Stimulated activated CD8-positive, alpha-beta memory T cell treated with anti-CD3 and anti-CD28 coated beads, Interleukin-15, amount 100 ng/mL, for 4 hours (primary cell): ENCODE measurements at places on chromosomes 4 and X.

DNA sequence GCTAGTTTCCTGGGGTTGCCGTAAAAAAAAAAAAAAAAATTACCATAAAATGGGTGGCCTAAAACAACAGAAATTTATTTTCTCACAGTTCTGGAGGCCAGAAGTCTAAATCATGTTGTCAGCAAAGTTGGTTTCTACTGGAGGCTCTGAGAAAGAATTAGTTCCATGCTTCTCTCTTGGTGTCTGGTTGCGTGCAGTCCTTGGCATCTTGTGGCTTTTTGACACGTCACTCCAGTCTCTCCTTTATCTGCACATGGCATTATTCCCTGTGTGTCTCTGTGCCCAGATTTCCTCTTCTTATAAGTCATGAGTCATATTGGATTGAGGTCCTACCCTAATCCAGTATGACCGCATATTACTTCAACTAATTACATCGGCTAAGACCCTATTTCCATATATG, 38.7 kb downstream of the SPATA4 start:
- DNase-seq = no peak

DNA sequence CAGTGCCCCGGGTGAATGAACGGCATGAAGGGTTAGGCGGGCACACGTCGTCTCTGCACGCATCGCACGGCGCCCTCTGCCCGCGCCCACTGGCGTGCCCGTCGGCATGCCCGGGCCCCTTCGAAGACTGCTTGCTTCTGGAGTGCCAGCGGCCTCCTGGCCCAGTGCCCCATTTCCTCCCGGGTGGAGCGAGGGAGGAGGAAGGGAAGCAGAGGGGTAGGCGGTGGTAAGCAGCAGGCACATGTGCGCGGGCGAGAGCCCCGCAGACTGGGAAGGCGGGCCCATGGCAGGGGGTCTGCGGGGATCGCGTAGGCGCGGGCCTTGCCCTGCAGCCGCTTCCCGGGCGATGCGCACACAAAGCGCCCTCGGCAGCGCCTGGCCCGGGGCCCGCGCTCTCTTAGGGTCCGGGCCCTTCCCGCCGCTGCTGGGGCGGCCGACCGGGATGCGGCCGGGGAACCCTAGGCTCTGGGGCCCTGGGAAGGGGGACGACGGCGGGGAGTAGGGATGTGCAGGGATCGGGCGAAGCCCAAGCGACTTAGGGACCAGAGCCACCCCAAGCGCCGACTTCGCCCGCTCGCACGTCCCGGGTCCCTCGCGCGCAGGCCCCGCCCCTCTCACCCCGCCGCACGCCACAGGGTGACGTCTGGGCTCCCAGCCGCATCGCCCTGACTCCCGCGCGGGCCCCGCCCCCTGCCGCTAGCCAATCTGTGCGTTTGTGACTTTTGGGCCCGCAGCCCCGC, 866 bp upstream of the EMD start:
- DNase-seq = no peak

DNA sequence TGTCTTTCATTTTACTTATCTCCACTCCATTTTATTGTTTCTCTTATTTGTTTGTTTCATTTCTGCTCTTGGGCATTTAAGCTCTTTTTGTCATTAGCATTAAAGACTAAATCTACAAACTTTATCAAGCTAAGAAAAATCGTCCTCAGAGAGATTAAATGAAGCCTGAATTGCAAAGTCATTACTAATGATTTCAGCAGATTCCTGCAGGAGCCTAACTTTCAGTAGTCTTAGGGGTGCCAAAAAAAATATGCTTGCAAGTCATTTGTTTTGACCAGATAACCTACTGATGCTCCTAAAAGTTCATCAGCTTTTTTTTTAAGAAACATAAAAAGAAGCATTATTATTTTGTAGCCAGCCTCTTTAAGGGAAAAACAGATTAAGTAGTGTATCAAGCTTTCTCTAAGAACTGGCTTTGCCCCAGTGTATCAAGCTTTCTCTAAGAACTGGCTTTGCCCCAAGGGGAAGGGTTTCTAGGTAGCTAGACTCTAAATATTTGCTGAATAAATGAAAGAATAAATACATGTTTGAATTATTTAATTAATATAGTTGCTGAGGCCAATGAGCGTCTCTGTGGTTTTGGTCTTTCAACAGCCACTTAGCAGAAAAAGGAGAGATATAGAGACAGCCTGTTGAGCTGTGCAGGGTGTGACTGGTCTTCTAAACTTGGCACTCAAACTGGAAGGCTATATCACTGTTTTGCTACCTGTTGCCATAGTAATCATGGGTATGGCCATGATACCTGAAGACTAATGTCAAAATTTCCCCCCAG, 174.2 kb downstream of the BTC start:
- no peak for DNase-seq

GRCh38 chr4:119286377-119287002, 35.4 kb downstream of the FABP2 start:
- no peak for DNase-seq

- DNase-seq = peak; percentile 51
These were observed 1.1 kb downstream of the TMEM131L start for GRCh38 chr4:153466949-153467896.

- DNase-seq = no peak
These were observed 158.6 kb downstream of the TET2 start for GRCh38 chr4:105305019-105305836.

DNA sequence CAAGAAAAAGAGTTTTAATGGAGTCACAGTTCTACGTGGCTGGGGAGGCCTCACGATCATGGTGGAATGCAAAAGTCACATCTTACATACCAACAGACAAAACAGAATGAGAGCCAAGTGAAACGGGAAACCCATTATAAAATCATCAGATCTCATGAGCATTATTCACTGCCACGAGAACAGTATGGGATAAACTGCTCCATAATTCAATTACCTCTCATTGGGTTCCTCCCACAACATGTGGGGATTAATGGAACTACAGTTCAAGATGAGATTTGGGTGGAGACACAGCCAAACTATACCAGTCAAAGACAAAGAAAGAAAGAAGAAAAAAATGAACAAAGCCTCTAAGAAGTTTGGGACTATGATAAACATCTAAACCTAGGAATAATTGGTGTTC, 158.9 kb downstream of the GC start:
- DNase-seq = no peak

DNA sequence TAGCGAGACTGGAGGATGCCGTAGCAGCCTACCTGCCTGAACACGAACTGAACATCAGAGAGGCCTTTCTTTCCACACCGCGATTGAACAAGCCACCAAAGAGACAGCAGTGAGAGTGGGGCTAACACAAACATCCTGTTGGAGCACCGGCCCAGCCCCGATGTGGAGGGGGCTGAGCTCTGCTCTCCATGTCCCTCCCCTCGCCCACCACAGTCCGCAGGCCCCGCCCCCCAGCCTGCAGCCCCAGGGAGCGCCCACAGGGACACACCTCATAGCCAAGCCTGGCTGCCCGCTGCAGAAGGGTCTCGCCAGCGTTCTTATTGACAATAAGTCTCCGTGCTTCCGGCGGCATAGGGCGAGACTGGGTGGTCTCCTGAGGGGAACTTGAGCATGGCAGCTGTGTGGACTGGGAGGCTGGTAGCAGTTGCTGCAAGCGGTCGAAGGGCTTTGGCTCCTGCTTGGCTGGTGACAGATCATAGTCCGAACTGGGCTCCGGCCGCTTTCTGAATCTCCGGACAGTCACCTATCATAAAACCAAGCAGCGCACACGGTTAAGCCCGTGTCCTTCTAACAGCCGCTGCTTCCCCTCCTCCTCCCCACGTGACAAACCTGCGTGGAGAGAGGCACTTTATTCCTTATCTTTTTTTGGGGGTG, 35.8 kb downstream of the BCOR start:
- no peak for DNase-seq

DNA sequence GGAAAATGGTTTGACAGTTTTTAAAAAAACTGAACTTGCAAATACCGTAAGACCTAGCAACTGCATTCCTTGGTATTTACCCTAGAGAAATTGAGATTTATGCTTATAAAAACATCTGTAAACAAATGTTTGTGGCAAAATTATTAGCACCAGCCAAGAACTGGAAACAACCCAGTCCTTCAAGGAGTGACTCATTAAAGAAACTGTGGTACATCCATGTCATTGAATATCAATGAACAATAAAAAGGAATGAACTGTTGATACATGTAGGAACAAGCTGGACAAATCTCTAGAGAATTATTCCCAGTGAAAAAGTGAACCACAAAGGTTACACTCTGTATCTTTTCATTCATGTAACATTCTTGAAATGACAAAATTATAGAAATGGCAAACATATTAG, 240.2 kb upstream of the ADAMTS3 start:
- DNase-seq = no peak

- DNase-seq = no peak
These were observed 62.5 kb downstream of the CD40LG start for GRCh38 chrX:136710325-136710951.

GRCh38 chr4:174422893-174423256, 99.4 kb downstream of the HPGD start:
- DNase-seq = no peak

GRCh38 chrX:147763131-147763530, 148.6 kb upstream of the FMR1 start:
- DNase-seq = no peak

DNA sequence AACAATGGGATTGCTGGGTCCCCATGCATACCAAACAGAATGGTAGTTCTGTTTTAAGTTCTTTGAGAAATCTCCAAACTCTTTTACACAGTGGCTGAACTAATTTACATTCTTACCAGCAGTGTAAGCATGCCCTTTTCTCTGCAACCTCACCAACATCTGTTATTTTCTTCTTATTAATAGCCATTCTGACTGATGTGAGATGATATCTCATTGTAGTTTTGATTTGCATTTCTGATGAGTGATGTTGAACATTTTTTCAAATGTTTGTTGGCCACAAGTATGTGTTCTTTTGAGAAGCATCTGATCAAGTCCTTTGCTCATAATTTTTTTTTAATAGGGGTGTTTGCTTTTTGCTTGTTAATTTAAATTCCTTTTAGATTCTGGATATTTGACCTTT, 41.2 kb upstream of the ZMAT1 start:
- DNase-seq = no peak

DNA sequence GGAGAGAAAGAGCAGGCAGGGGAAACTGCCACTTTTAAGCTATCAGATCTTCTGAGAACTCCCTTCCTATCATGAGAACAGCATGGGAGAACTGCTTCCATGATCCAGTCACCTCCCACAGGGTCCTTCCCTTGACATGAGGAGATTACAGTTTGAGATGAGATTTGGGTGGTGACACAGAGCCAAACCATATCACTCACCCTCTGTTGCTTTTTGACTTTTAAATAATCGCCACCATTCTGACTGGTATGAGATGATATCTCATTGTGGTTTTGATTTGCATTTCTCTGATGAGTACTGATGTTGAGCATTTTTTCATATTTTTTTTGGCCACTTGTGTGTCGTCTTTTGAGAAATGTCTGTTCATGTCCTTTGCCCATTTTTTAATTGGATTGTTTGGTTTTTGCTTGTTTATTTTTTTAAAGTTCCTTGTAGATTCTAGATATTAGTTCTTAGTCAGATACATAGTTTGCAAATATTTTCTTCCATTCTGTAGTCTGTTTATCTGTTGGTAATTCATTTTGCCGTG, 6.5 kb upstream of the PAQR3 start:
- no peak for DNase-seq

DNA sequence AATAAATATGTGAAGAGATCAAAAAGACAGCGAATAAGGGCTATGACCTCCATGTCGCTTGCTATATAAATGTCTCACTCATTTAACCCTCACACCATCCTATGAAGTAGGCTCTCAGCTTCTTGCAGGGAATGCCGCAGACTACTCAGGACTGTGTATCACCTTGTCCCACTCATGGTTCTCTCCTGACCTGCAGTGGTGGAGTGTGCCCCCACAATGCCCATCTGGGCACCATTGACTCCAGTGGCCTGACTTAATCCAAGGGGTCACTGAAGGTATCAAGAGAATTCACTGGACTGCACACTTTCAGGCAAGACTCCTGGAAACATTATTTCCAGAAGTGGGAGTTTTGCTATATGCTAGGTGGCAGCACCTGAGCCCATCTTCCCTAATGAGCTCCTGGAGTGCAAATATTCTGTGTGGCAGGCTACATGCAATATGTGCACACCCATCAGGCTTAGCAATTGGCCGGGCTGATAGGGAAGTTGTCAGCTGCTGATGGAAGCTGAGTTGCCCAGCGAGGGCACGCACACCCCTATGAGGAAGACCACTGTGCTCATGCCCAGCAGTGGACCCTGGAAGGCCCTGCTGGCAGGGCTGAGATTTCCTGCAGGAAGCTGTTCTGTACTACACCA, 8.2 kb upstream of the EFNB1 start:
- no peak for DNase-seq

- DNase-seq = no peak
These were observed 175.7 kb upstream of the TBC1D9 start for GRCh38 chr4:140931911-140932310.

GRCh38 chr4:154368060-154368459, 123.5 kb downstream of the DCHS2 start:
- DNase-seq = no peak

DNA sequence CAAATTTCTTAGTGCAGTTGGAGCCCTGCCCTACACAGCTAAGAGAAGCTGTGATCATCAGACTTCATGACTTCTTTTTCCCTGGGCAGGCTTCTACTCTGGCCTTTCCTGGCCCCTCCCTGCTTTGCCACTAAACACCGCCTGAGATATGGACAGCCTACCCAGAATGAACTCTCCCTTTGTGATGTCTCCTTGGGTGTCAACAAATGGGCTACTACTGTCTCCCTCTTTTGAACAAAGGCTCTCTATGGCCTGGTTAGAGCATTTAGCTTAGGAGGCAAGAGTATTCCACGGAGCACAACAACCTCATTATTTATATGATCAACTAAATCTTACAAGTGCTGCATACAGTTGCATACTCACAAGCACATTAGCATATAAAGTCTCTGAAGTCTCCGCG, 127.6 kb upstream of the HCCS start:
- no peak for DNase-seq

- DNase-seq = no peak
These were observed 40.0 kb upstream of the IRF2 start for GRCh38 chr4:184514121-184514988.

DNA sequence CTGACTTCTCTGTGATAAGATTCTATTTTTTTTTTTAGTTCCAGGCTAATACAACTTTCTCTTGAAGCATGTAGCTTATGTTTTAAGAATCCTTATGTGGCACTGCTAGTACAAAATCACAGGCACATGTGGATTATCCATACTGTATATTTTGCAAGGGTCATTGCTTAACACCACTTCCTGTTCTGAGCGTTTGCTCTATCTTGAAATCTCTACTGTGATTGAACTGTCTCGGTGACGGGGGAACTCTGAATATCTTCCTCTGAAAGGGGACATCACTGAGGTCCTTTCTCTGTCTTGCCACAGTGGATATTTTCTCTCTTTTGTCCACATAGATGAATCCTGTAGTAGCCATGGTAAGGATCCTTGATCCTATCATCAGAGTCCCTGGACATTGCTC, 2.1 kb upstream of the WFS1 start:
- DNase-seq = no peak

GRCh38 chrX:49308604-49309269, 5.3 kb downstream of the GAGE10 start:
- DNase-seq = no peak

DNA sequence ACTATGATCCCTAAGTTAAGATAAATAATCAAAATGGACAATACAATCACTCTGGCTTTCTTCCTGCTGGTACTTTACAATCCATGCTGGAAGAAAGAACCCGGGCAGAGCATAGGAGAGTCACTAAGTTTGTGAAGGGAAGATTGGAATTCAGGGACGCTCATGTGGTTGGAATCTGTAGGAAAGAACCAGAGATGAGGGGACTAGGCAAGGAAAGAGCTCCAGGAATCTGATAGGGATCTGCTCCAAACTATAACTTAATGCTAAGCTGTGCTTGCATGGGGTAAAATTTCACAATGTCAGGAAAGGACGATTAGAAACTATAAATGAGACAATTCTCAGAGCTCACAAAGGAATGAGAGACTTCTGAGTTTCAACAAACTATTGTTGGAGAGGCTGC, 167.5 kb downstream of the ADGRA3 start:
- no peak for DNase-seq
